ENCODE measurements at places on chromosomes 13 and 19. TPM values are rescaled to one million over a fixed set of nuclear protein-coding genes. Genes with fewer than 3 reads are reported as not detected.

Gene CBLC
- not detected for polyA plus RNA-seq

Gene NXNL1
- not detected for polyA plus RNA-seq

Gene PALM
- 7.0 TPM for polyA plus RNA-seq

Gene SKA3
- polyA plus RNA-seq: 2.6 TPM

Gene DACH1
- polyA plus RNA-seq: 3.3 TPM

DNA sequence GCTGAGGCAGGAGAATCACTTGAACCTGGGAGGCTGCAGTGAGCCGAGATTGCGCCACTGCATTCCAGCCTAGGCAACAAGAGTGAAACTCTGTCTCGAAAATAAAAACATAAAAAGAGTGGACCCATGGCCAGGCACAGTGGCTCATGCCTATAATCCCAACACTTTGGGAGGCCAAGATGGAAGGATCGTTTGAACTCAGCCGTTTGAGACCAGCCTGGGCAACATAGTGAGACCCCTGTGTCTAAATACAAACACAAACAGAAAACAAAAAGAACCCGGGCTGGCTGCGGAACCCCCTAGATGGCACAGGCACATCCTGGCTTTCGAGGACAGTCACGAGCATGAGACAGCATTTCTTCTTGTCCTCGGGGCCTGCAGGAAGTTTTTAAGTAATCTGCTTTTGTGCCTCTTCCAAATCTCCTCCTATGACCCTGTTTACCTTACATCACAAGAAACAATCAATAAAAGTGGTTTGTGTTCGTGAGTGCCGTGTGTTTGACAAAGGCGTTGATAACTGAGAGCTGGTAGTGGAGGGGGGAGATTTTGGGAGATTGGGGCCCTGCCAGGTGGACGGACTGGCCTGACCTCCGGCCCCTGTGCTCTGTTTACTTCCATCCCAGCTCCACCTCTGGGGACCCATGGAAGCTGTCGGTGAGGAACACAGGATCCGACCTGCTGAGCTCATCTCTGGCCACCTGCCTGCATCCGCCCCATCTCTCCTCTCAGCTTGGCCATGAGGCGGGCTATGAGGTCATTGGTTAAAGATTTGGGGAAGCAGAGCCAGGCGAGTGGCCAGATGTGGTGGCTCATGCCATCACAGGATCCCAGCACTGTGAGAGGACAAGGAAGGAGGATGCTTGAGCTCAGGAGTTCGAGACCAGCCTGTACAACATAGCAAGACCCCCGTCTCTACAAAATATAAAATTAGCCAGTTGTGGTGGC lies 5.9 kb upstream of the GDF15 start:
- H3K36me3 ChIP-seq: no peaks in the 10 kb centered on the region
- no peaks in the 10 kb centered on the region for H3K27me3 ChIP-seq
- peak overlapping the region; percentile 84 for H3K27ac ChIP-seq
- peak; percentile 82 for DNase-seq

DNA sequence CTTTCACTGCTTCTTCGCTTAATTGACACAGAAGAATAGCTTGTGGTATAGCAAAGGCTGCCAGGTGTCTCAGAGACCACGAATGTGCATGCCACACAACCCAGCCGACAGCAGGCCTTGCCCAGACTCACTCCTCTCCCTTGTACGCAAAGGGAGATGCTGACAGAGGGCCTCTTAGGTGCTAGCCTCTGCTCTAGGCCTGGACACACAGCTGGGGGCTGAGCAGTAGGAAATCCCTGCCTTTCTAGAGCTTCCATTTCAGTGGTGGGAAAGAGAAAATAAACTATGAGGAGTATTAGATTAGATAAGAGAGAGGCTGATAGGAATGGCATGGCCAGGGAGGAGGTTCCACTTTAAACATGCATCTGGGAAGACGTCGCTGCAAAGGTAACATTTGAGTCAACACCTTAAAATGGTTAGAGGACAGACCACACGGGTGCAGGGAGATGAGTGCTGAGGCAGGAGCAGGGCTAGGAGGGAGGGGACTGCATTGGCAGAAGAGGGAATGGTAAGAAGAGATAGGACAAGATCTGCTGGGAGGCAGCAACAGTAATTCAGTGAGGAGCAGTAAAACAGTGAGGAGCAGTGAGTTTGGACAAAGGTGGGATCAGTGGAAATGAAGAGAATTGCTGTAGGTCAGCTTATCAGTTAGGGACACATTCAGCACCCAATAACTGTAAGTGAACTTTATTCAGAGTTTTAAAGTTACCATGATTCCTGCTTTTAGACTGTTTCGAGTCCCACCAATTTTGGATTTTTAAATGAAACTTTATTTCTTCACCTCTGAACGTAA lies 100.0 kb downstream of the RNF17 start:
- no peak for DNase-seq
- H3K36me3 ChIP-seq: no peaks in the 10 kb centered on the region
- no peaks in the 10 kb centered on the region for H3K4me1 ChIP-seq

DNA sequence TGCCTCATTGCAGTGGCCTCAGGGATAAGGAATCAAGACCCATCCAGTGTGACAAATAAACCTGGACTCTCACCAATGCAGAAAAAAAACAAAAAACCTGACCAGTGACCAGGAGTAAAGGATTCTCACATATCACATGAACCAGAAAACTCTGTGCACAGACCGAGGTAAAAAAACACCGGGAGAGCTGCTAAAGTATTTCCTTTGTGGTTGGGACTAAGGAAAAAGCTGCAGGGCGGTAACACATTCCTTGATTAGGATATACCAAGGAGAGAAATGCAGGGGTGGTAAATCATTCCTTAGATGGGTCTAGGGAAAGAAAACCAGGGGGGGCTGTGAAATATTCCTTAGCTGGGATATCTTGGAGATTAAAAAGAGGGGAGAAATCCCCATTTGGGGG lies 64.8 kb upstream of the ZNF85 start:
- no peaks in the 10 kb centered on the region for H3K27me3 ChIP-seq
- no peaks in the 10 kb centered on the region for H3K4me1 ChIP-seq
- no peaks in the 10 kb centered on the region for H3K36me3 ChIP-seq
- no peak overlapping the region for H3K27ac ChIP-seq
- DNase-seq: no peak
- no peak overlapping the region for H3K4me3 ChIP-seq

- H3K4me3 ChIP-seq: no peak overlapping the region
- no peaks in the 10 kb centered on the region for H3K27me3 ChIP-seq
- H3K4me1 ChIP-seq: peaks cover 27% of the 10 kb centered on the region
- no peak overlapping the region for H3K27ac ChIP-seq
- H3K36me3 ChIP-seq: no peaks in the 10 kb centered on the region
Measured at GRCh38 chr19:54439174-54439851, 9.7 kb upstream of the LENG8 start.

DNA sequence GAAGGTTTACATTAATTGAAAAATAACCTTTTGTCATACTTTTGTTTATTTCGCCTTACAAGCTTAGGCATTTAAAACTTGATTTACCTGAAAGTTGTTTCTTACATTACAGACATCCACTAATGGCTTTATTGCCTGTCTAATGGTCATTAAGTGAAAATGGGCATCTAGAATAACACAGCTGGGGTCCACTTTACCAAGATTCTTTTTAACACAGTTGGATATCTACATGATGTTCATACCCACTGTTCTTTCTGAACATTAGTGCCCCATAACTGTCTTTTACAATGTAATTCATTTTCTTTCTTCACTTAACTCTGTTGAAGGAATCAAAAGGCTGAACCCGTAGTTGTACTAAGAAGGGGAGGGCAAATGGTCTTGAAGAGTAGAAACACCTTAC lies 19.8 kb upstream of the KLHL1 start:
- no peak for DNase-seq
- H3K4me1 ChIP-seq: no peaks in the 10 kb centered on the region
- H3K27ac ChIP-seq: no peak overlapping the region
- no peaks in the 10 kb centered on the region for H3K36me3 ChIP-seq

DNA sequence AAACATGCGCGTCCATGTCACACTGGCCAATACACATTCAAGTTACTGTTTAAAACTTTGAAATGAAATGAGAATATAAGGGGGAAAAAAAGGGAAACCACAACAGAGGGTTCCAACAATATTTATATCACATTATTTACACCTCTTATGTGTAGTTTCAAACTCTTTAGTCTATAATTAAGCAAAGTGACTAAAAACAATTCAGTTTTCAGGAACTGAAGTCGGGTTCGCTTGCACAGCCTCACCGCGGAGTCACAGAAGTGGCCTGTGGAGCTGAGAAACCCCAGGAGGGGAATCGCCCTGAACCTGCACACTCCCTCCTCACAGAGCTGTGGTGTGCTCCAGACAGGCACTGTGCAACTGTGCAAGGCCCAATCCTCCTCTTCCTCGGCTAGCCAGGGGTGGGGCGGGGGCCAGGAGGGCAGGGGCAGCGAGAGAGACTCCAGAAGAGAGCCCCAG lies 75.9 kb downstream of the STK24 start:
- no peak overlapping the region for H3K27ac ChIP-seq
- DNase-seq: peak; percentile 73
- no peak overlapping the region for H3K4me3 ChIP-seq

GRCh38 chr13:99722338-99722818 lies 221.1 kb downstream of the TM9SF2 start:
- H3K27me3 ChIP-seq: no peaks in the 10 kb centered on the region
- no peaks in the 10 kb centered on the region for H3K36me3 ChIP-seq
- no peaks in the 10 kb centered on the region for H3K4me1 ChIP-seq
- DNase-seq: no peak
- H3K4me3 ChIP-seq: no peak overlapping the region

- H3K27me3 ChIP-seq: peaks cover 10% of the 10 kb centered on the region
- no peaks in the 10 kb centered on the region for H3K36me3 ChIP-seq
- DNase-seq: peak; percentile 77
Measured at GRCh38 chr19:35673121-35673804, 6.9 kb downstream of the UPK1A start.

DNA sequence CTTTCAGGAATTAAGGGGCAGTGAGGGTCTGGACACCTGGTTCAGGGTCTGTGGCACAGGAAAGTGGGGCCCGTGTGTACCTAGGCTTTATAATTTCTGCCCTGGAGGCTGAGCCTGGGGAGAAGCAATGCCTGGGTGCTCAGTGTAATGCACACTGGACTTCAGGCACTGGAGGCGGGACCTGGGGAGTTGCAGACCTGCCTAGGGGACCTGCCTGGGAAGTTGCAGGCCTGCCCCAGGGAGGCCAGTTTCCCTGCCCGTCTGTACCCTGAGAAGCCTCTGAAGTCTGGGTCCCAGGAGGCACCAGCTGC lies 2.5 kb upstream of the TMEM59L start:
- H3K4me3 ChIP-seq: no peak overlapping the region
- H3K4me1 ChIP-seq: peaks cover 65% of the 10 kb centered on the region
- peaks cover 97% of the 10 kb centered on the region for H3K27me3 ChIP-seq
- no peak overlapping the region for H3K27ac ChIP-seq
- no peaks in the 10 kb centered on the region for H3K36me3 ChIP-seq

DNA sequence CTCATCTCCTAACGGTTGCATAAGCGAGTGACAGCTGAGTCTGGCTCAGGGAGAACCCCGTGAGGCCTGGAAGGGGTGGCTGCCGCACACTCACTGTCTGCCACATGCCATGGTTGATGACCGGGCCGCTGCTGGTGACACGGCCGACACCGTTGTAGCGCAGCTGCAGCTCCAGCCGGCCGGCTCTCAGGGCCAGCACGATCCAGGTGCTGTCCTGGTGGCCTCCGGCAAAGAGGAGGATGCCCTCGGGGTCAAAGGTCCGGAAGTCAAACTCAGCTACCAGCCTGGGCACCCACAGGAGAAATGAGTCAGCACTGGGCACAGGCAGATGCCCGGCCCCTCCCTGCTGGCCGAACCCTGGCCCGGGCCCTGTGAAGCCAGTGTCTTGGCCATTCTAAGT lies 31.7 kb downstream of the GAS6 start:
- H3K27ac ChIP-seq: no peak overlapping the region
- H3K36me3 ChIP-seq: peaks cover 66% of the 10 kb centered on the region
- no peaks in the 10 kb centered on the region for H3K27me3 ChIP-seq
- H3K4me3 ChIP-seq: no peak overlapping the region
- peaks cover 5% of the 10 kb centered on the region for H3K4me1 ChIP-seq
- no peak for DNase-seq

DNA sequence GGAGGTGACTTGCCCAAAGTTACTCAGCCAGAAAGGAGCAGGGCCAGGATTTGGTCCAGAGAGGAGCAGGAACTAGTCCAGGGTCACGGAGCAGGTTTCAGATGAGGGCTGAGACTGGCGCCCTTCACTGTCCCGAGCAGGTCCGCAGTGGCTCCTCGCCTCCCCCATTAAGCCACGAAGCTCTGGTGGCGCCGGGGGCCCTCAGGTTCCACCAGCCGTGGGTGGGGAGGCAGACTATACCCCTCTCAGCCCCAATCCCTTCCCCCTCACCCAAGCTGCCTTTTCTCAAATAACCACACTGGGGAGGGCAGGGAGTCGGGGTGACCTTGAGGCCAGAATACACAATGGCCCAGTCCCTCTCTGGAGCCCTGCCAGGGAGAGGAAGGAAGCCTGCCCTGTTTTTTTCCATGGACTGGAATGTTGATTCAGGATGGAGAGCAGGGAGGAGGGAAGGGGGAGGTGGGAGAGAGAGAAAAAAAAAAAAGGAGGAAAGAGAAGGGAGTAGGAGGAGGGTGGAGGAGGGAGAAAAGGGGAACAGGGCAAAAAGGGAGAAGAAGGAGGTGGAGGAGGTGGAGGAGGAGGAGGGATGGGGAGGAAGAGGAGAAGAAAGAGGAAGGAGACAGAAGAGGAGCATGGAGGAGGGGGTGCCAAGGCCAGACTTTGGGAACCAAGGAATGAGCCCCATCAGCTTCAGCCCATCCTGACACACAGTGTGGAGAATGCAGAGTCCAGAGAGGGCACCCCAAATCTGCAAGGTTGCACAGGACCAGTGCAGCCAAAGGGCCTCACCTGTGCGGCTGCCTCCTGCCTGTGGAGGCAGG lies 19.7 kb downstream of the CEACAM16 start:
- DNase-seq: no peak
- H3K36me3 ChIP-seq: peaks cover 5% of the 10 kb centered on the region
- H3K4me3 ChIP-seq: peak overlapping the region; percentile 7
- H3K27me3 ChIP-seq: no peaks in the 10 kb centered on the region
- peaks cover 39% of the 10 kb centered on the region for H3K4me1 ChIP-seq

DNA sequence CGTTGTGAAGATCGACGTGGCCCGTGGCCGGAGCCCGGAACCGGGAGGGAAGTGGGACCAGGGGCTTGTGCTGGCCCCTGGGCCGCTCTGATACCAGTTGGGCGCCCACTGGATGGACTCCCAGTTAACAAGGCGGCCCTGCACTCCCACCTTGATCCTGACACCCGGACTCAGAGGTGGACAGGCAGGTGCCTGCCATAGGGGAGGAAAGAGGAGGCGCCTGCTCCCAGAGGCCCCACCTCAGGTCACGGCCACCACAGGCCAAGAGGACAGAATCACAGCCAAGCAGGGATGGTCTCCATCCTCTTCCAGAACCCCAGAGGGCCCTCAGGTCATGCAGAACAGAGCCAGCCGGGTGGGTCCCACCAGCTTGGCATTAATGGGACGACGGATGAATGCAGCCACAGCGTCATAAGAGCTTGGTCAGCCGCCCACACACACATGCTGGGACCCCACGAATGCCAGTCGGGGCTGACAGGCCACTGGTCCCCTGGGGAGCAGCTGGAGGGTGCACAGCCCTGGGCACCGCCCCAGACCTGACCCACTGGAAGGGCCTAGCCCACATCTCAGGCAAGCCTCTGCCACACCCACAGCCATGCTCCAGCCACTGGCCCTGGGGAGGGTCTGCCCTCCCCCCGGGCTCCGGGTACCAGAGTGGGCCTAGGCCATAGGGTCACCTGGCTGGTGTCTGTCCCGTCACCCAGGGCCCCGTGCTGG lies 9.6 kb upstream of the KLF16 start:
- no peaks in the 10 kb centered on the region for H3K27me3 ChIP-seq
- H3K4me1 ChIP-seq: peaks cover 87% of the 10 kb centered on the region
- peak overlapping the region; percentile 88 for H3K4me3 ChIP-seq
- peak; percentile 73 for DNase-seq
- H3K27ac ChIP-seq: peak overlapping the region; percentile 96

GRCh38 chr19:42323852-42324654 lies 1.4 kb upstream of the MEGF8 start:
- H3K27me3 ChIP-seq: peaks cover 18% of the 10 kb centered on the region
- no peak overlapping the region for H3K27ac ChIP-seq
- peak; percentile 88 for DNase-seq
- H3K4me1 ChIP-seq: peaks cover 43% of the 10 kb centered on the region

Measured in spleen (tissue), 13 donors.